Astrocyte (in vitro differentiated cells and primary cell): ENCODE measurements at places on chromosomes 1 and 21. TPM values are rescaled to one million over a fixed set of nuclear protein-coding genes. Genes with fewer than 3 reads are reported as not detected.

DNA sequence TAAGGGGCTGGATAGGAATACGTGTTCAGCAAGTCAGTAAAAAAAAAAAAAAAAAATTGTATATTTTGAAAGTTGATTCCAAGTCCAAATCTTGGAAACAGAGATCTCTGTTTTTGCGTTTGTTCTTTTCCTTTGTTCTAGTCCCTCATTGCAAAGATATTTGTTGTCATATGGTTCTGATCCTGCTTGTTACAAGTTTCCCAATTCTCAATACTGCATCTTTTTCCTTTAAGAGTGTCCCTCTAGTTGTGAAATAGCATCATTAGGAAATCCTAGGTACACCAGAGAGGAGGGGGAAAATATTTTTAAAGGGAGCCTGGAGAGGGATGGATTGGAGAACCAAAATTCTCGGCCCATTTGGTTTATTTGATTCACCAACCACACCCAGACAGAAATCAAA, 152.2 kb upstream of the C1orf105 start:
- DNase-seq: no peak

DNA sequence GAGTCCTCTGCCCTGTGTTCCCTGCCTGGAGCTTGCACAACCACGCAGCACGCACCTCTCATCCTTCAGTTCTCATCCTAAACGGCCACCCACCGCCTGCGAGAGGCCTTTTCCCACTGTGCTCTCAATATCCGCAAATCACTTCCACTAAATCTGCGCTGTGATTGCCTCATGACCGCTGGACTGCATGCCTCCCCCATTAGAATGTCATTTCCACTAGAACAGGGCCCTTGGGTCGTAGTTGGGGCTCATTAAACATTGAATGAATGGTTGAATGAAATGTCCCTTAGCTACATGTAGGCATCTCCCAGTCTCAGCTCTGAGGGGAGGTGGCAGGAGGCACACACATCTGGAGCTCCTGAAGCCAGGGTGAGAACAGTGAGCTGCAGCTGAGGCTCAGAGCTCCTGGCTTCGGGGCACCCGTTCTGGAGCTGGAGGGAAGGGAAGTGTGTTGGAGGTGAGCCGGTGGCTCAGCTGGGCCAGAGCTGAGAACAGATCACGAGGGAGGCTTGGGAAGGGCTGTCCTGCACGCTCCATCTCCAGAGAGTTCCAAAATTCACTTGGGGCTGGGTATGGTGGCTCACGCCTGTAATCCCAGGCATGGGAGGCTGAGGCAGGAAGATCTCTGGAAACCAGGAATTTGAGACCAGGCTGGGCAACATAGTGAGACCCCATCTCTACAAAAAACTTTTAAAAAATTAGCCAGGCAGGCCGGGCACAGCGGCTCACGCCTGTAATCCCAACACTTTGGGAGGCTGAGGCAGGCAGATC, 30.4 kb downstream of the TMEM201 start:
- DNase-seq: no peak

GRCh38 chr1:56572334-56573050, 6.9 kb downstream of the PLPP3 start:
- DNase-seq: no peak

The DRAXIN gene
- 0.79 and 1.7 TPM in 2 replicates for total RNA-seq

DNA sequence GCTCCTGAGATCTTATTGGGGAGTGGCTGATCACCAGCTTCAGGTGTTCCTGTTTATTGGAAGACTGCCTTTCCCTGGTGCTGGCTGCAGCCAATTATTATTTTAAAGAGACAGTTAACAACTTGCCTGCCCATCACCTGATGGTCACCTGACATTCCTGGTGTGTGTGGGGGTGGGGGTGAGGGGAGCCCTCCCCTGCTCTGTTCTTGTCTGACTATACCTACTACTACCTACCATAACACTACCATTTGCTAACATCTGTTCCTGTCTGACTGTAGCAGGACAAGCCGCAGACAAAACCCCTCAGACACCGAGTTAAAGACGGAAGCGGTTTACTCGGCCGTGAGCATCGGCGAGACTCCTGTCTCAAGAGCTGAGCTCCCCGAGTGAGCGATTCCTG, 54.9 kb upstream of the NBPF3 start:
- DNase-seq: no peak
